HEK293T (cell line): ENCODE measurements at places on chromosomes 6 and 20.

DNA sequence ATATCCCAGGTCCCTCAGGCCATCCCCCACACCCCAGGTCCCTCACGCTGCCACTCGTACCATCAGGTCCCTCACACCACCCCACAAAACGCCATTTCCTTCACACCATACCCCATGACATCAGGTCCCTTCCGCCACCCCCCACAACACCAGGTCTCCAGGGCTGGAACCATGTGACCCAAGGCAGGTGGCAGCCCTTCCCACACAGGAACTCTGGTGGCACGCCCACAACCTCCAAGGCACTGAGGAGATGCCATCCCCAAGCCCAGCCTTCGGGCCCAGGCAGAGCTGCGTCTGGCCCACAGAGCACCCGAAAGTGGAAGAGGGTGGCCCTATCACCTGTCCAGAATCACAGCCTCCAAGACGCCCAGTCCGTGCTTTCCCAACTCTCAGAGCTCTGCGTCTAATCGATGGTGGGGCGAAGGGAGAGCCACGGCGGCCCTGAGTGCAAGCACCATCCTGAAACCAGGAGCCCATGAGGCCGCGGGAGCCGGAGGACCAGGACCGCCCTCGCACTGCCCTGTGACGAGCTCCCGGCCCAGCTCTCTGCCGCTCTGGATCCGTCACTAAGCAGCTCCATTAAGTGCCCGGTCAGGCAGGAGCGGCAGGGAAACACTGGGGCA, 12.7 kb downstream of the TAF4 start:
- no peak for DNase-seq

DNA sequence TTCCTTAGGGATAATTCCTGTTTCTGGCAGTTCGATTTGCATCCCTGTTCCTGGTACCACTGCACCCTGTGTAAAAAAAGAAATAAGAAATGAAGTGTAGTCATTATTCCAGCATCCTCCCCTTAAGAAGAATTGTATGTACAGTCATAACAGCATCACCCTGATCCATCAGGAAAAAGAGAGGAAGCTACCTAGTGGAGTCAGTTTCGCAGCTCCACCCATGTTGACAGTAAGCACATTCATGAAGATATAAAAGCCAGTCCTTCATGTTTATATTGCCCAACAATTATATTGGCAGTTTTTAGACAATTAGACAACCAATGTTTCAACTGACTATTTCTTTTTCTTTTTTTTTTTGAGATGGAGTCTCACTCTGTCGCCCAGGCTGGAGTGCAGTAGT, 21.2 kb upstream of the HLA-G start:
- no peak for DNase-seq

GRCh38 chr6:30763155-30763617, 18.8 kb upstream of the IER3 start:
- DNase-seq: no peak

DNA sequence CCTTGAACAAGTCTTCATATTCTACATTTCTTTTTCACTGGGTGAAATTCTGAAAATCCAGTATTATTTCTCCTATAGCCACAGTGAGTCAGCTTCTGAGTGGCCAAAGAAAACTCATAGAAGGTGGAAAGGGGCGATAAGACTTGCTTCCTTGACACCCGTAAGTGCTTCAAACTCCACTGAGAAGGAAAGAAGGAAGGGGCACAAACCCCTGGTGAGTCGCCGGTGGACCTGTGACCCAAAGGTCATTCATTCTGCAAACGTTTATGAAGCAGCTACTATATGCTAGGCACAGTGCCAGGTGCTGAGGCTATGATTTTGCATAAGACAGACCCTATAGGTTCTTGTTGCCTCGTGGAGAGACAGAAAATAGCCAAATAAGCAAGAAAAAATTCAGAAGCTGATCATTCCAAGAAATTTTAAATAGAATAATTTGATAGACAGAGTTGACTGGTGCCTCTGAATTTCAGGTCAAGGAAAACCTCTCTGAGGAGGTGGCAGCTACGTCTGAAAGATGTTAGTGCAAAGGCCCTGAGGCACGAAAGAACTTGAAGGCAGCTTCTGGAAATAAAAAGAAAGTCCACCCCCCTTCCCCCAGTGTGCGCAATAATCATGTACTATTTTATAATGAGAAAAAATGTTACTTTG, 118.2 kb downstream of the CD24 start:
- DNase-seq: no peak

DNA sequence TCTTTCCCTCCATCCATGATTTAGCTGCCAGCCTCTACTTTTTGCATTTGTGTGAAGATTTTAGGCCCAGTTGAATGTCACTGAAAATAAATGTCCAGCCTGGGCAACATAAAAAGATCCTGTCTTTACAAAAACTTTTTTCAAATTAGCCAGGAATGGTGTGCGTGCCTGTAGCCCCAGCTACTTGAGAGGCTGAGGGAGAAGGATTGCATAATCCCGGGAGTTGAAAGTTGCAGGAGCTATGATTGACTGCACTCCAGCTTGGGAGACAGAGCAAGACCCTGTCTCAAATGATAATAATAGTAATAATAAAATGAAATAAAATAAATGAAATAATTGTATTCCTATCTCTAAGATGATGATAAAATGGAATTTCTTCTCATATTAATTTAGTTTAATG, 5.0 kb upstream of the GFOD1 start:
- no peak for DNase-seq
